Cardiac fibroblast (primary cell): ENCODE measurements at places on chromosomes 16 and 17.

GRCh38 chr16:11316331-11317015 lies 28.8 kb upstream of the RMI2 start:
- peak; percentile 14 for DNase-seq

DNA sequence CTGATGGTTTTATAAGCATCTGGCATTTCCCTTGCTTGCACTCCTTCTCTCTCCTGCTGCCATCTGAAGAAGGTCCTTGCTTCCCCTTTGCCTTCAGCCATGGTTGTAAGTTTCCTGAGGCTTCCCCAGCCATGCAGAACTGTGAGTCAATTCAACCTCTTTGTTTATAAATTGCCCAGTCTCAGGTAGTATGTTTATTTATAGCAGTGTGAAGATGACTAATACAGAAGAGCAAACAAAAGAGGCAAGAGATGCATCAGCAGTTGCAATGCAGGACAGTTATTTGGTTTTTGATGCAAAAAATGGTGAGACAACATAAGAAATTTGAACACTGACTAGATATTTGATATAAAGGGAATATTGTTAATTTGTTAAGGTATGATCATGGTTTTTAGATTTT lies 16.8 kb downstream of the TMEM100 start:
- peak; percentile 16 for DNase-seq

DNA sequence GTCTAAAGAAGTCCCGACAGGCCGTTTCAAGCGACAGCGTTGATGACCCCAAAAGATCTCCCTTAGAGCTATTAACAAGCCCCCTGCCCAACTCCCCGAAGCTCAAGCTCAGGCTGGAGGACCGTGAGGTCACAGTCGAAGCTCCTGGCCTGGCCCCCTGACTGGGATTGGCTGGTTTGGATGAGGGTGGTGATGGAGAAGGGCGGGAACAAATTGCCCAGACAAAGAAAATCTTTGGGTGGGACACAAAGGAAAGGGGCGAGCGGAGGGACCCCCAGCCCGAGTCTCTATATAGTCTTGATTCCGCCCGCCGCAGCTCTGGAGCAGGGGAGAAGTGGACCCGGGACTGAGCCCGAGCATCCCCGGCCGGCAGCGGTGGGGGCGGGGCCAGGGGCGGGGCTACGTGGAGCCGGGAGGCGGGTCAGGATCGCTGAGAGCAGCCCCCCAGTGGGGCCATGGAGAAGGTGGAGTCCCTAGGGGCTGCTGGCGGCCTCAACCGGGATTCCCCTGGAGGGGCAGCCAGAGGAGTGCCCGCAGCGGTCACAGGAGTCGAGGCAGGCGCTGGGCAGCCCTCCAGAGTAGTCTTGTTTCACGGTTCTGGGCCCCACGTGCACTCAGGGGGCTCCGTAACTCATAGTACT lies 982 bp upstream of the NEURL4 start:
- peak; percentile 77 for DNase-seq

DNA sequence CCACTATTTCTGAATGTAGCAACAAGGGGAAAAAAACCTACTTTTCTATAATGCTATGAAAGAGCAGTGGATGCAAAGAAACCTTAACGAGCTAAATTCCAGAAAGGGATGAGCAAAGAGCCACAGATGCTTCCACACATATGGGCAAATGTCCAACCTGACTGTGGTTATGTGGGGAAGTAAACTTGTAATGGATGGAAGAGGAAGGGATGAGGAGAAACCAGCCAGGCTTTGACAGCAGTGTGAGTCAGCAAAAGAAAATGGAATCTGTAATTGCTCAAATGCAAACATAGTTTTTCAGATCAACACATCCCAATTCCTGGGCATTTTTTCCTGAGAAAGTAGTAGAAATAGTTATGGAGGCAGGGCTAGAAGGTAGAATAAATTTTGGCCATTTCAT lies 204.8 kb upstream of the CPHXL start:
- DNase-seq = no peak

DNA sequence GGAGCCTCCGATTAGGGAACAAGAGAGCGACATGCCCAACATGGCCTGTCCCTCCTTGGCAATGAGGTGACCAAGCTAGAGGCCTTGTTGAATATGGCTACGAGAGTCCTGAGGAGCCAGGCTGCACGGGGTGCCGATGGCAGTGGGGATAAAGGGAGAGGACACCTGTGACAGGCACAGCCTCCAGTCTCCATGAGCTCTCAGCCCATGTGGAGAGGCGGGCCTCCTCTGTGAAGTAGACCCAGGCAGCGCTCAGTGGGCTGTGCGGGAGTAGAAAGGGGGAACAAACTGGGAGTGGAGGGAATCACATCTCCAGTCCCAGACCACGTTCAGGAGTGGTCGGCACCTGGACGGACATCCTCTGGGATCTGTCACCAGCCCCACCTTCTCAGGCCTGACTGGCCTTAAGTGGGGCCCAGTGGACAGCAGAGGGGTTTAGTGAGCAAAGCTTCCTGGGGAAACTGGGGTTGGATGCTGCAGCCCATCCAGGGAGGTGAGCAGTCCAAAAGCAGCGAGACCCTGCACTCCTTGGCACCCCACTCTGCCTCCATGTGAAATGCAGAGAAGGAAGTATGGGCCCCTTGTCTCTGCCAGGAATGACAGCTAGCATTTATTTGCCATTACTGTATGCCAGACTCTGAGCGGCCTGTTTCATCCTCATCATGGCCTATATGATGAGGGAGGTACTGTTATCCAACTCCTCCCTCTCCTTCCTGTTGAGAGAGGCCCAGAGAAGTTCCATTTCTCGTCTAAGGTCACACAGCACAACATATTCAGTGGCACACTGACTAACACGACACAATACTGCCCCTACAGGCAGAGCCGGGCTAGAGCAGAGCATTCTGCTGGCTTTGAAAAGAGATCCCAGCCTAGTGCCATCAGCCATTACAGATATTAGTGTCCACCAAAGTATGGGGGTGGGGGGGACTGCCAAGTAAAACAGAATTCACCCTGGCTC lies 4.5 kb upstream of the TMEM92 start:
- peak; percentile 86 for DNase-seq

- no peak for DNase-seq
These were observed 5.6 kb downstream of the NOG start for GRCh38 chr17:56599088-56599487.

DNA sequence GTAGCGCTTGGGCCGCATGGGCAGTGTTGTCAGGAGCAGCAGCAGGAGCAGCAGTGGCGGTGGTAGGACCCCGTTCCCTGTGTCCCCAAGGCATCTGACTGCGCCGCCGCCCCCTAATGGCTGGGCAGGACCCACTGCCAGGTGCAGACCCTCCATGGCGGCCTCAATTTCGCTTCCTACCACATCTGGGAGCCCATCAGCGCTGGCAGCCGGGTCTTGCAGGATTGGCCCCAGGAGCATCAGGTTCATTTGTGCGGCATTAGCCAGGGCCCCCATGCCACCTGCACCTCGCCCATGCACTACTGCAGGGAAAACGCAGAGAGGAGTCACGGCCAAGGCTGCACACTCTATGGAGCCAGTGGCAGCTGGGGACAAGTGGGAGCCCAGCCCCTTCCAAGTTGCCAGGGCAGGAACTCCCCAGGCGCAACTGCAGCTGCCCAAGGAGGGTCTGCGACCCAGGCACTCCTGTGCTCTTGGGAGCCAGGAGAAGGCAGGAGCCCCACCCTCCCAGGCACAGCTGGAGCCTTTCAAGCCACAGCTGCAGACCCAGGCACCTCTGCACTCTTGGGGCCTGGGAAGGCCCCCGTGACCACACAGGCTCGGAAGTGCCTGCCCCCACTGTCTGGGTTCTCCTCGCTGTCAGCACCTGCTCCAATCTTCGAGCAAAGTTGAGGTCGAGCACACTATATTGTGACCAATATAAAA lies 594.2 kb downstream of the KCNJ18 start:
- no peak for DNase-seq

DNA sequence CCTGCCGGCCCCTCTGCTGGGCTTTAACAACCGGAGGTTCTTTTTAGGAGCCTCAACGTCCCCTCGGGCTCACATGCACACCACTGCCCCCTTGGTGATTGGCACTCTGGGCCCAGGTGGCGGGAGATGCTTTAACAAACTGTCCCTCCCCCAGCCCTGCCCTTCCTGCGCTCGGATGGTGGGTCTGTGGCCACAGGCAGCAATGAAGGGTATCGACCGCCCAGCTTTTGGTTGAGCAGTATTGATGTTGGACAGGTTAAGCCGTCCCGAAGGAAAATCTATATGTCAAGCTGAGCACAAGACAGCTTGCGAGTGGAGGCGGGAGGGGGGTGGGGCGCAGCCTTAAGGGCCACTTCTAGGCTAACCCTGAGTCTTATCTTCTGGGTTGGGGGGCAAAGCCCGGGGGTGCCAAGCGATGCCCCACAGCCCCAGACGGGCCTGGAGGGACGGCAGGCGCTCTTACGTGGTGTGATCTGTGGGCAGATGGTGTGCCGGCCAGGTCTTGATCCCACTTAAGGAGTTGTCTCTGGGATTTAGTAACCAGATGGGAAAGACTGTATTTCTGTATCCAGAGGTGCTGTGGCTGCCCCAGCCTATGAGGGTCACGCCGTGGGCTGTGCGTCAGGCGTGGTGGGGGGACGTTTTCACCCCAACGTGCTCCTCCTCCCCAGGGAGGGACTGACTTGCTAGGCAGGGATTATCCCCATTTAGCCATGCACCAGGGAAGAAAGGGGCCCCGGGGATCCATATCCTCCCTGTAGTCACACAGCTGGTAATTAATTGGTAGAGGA lies 6.2 kb downstream of the GSE1 start:
- no peak for DNase-seq

DNA sequence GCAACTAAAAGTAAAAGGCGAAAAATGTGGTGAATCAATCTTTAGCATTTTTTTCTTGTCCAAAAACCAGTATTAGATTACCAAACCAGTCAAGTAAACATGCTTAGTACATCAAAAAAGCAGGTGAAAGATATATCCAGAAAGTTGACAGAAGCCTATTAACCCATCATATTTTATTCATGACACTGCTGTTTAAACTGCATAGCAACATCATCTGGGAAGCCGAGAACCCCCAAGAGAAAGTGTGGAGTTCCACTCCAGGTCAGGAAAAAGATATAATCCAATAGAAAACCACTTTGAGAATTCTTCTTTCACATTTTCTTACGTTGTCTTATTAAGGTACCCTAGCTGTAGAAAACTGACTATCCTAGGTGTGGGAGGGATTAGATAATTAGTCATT lies 466.8 kb upstream of the CDH8 start:
- no peak for DNase-seq

DNA sequence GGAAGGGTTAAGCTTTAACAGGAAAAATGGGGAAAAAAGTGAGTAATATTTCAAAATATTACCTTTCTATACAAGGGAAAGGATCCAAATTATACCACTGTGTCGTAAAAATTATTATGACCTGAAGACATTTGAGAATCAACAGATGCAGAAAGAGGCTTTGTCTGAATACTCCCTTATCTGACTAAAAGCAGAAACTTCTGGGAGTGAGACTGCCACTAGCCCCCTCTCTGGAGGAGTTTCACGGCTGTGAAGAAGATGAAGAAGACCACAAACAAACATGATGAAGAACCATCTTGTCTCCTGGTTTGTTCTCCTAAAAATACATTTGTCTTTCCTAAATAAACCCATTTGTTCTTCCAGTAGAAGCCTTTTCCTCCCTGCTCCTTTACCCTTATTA lies 29.4 kb downstream of the CNTROB start:
- DNase-seq = no peak

DNA sequence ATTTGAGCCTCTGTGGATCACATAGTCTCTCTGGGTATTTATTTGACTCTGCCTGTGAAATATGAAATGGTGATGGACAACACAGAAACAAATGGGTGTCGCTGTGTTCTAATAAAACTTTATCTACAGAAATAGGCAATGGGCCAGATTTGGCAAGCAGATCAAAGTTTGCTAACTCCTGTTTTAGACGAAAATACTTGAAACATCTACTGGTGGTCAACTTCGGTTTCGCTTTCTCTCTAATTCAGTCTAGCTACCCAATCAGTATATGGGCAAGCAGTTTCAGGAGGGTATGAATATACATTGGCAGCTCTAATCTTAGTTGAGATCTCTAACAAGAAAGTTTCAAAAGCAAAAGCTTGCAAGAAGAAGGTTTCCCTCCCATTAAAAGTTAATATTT lies 60.1 kb upstream of the DYNLRB2 start:
- no peak for DNase-seq
